ENCODE measurements at places on chromosomes 2 and 18.

- DNase-seq = peak; percentile 33
Measured at GRCh38 chr2:62724886-62725711, 19.6 kb downstream of the EHBP1 start.

DNA sequence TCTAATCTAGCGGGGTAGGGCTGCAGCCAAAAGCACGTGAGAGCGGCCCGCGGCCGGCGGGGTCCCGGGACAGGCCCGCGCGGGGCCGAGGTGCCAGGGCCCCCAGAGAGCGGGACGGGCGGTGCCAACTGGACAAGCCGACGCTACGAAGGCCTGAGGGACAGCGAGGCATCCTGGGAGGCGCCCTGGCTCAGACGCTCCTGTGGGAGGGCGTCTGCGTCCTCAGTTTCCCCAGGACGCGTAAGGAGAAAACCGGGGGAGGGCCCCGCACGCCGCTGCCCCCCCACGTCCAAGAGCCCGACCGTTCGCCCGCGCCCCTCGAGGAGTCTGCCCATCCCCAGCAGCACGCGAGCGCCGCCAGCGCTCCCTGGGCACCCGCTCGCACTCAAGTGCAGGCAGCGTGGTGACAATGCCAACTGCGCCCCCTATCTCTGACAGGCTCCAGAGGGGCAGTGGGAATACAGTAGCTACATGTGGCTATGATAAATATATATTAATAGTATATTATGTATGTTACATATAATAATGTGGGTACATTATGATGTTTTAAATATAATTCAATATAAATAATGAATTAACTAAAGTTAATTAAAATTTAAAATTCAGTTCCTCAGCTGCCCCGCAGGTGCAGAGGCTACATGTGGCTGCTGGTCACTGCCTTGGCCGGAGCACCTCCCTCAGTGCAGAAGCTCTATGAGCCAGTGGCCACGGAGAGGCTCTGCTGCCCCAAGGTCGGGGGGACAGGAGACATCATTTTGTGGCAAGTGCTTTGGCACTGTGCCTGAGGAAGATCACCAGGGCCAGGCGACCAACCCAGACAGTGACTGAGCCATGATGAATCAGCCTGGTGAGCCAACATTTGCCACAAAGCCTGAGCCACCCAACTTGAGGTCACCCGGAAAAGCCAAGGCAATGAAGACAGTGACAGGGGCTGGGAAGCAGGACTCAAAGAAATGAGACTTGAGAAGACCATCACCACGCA is 5.5 kb upstream of the SFT2D3 start:
- DNase-seq = no peak

DNA sequence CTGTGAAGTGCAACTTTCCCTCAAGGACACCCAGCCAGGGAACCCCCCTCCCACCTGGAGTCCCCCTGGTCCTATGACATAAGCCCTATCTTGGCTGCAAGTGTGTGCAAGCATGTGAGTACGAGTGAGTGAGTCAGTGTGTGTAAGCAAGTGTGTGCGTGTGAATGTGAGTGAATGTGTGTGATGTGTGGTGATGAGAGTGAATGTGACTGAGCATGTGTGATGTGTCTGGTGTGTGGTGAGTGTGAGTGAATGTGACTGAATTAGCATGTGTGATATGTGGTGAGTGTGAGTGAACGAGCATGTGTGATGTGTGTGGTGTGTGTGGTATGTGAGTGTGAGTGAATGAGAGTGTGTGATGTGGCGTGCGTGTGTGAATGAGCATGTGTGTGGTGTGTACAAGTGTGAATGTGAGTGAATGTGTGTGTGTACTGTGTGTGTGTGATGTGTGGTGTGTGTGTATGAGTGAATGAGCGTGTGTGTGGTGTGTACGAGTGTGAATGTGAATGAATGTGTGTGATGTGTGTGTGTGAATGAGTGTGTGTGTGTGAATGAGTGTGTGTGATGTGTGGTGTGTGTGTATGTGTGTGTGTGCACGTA is 68.8 kb upstream of the SMAD7 start:
- no peak for DNase-seq

- no peak for DNase-seq
Measured at GRCh38 chr2:41966431-41966893, 81.4 kb upstream of the PKDCC start.

GRCh38 chr2:133040170-133040569 is 370.2 kb upstream of the LYPD1 start:
- no peak for DNase-seq

- DNase-seq = no peak
Measured at GRCh38 chr2:33069894-33070651, 123.3 kb downstream of the LTBP1 start.

DNA sequence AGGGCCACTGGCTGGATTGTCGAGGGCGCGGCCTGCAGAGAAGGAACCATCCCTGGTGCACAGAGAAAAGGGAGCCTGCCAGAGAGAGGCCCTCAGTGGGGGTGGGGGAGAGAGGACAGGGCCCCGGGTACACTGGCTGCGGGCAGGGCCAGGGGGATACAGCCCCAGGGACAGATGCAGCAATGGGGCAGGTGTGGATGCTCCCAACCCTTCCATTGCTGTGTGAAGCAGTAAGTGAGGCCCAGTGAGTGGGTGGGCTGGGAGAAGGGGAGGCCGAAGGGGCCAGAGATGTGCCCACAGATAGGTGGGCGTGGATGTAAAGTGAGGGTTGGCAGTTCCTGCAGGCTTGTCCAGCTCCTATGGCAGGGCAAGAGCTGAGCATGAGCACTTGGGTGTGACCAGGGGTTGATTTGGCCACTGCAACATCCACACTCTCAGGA is 7.4 kb downstream of the AGXT start:
- no peak for DNase-seq

DNA sequence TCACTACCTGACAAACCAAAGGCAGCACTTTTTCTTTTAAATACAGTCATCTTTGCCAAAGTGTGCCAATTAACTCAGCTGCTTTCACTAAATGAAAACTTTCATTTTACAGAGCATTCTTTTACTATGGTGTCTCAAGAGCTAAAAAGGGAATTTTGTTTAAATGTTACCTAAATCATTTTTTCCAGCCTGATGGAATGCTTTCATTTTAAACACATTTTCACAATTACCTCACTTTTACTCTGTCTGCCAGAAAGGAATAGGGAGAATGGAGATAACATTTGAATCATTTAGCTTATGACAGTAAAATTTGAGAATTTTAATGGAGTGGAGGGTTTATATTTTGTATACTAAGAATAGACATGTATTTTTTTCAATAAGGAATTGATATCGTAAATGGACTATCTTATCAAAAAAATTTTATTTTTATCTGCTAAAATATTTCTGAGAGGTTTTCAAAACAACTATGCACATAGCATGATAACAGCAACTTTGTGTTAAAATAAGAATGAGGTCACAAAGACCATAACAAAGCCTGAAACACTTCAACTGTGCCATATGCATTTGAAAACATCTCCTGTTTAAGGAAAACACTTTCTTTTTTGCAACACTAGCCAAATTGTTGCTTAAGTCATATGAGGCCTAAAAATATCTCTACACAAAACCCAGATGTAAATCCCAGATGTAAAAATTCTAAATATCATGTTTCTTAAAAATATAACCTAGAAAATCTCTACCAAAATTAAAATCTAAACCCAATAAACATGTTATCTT is 769.9 kb upstream of the FSHR start:
- no peak for DNase-seq

DNA sequence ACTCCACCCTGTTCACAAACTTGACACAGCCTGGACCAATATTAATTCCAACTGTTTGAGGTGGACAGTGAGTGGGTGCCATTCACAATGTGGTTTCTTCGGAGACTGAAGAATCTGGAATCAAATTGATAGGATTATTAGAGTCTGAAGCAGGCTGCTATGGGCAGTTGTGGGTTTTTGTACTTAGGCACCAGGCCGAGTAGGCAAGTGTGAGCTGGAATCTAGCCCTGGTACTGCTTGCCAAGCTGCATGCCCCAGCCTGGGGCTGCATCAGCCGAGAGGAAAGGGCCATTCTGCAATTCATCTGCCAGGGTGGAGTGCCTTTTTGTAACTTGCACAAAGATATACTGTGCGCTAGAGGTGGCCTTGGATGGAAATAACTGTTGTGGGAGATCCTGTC is 654.7 kb upstream of the FANCL start:
- DNase-seq = no peak

DNA sequence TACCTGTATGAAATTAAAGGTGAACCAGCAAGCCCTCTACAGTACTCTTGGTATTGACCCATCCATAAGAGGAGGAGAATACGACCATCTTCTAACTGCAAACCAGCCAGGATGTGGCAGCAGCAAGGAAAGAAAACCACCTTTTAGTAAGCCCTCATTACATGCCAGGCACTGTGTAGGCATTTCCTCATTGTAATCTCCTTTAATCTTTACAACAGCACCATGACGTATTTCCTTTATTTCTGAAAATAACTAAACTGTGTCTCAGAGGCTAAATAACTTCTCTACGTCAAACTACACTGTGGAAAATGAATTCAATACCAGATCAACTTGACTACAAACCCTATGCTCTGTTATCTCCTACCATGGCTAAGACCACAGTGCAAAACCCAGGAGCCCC is 18.2 kb downstream of the WDR35 start:
- DNase-seq = no peak

DNA sequence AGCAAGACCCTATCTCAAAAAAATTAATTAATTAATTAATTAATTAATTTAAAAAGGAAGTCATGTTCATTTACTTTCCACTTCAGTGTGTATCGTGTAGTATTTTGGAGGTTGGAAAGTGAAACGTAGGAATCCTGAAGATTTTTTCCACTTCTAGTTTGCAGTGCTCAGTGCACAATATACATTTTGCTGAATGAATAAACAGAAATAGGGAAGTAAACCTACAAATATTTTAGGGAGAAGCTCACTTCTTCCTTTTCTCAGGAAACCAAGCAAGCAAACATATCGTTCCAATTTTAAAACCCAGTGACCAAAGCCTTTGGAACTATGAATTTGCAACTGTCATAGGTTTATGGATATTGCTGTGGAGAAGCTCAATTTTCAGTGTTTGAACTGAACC is 27.8 kb downstream of the SLC14A1 start:
- no peak for DNase-seq

- DNase-seq = no peak
Measured at GRCh38 chr2:172540421-172540820, 15.5 kb upstream of the PDK1 start.

DNA sequence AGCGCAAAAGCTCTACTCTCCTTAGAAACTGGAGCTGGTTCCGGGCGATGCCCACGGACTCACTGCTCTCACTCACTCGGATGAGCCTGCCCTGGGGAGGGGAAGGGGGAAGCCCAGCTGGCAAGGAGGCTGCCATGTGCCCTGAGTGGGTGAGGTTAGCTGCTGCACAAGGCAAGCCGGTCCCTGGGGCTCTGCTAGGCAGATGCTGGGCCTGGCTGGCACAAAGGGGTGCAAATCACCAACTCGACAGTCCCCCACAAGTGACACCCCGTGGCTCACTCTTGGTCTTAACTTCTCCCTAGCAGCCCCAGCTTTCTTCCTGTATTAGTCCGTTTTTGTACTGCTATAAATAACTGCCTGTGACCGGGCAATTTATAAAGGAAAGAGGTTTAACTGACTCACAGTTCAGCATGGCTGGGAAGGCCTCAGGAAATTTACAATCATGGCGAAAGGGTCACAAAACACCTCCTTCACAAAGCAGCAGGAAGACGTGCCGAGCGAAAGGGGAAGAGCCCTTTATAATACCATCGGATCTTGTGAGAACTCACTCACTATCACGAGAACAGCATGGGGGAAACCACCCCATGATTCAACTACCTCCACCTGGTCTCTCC is 33.2 kb downstream of the ADCY3 start:
- DNase-seq = no peak

All from activated T-cell treated with anti-CD3 and anti-CD28 coated beads, Interleukin-2, amount 50 U/mL, for 1 hour (primary cell).